ENCODE measurements at places on chromosomes 16 and 17.

DNA sequence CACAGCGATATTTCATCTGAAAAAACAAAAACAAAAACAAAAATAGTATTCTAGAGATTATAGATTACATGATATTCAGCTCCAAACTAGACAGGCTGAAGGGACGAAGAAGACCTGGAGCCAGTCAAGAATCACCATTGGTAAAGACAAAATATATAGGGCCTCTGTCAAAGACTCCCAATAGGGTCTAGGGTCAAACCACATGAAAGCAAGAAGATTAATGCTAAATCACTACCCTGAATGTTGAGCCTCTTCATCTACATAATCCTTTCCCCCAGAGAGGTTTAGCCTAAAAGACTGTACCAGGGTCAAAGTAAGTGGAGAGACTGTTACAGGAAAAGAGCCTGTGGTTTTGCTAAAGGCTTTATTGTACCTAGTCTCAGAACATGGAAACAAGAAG lies 10.8 kb upstream of the NME1 start:
- DNase-seq: no peak

DNA sequence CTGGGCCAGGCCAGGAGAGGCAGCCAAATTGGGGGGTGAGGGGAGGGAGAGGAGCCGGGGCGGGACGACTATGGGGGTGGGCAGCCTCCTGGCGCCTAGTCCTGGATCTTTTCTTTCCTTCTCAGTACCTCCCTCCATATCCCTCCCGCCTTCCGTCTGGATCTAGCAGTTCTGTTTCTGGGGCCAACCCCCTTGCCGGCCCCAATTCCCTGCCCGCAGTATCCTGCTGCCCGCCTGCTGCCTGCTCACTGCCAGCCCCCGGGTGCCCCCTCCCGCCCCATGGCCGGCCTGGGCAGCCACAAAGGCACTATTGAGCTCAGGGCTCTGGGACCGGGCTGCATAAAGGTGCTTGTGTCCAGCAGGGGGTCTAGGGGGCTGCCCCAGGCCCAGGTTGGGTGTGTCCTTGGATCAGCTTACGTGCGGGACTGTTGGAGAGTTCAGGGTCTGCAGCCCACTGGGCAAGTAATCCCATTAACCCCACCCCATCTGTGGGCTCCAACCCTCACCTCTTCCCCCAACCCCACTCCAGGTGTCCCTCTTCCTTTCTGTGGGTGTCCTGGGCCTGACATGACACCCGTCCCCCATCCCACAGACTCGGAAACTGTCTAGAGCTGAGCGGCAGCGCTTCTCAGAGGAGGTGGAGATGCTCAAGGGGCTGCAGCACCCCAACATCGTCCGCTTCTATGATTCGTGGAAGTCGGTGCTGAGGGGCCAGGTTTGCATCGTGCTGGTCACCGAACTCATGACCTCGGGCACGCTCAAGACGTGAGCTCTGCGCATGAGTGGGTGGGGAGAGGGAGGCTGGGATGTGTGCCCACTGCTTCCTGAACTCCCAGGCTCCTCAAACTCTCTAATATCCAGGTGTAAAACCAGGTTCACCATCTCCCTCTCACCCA lies 2.0 kb downstream of the WNK4 start:
- DNase-seq: no peak

DNA sequence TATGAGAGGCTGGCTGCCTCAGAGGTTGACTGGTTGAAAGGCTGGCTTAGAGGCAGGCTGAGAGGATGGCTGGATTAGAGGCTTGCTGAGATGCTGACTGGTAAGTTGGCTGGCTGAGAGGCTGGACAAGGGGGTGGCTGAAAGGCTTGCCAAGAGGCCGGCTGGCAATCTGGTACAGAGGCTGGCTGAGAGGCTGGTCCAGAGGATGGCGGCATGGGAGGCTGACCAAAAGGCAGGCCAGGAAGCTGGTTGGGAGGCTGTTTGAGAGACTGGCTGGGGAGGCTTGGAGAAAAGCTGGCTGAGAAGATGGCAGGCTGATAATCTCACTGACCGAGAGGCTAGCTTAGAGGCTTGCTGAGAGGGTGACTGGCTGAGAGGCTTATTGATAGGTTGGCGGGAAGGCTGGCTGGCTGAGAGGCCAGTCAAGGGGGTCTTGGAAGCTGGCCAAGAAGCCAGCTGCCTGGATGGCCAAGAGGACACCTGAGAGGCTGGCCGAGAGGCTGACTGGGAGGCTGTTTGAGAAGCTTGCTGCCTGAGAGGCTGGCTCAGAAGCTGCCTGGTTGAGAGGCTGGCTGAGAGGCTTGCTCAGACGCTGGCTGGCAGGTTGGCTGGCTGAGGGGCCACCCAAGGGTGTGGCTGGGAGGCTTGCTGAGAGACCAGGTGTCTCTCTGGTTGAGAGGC lies 34.2 kb upstream of the ACSM2B start:
- DNase-seq: no peak

DNA sequence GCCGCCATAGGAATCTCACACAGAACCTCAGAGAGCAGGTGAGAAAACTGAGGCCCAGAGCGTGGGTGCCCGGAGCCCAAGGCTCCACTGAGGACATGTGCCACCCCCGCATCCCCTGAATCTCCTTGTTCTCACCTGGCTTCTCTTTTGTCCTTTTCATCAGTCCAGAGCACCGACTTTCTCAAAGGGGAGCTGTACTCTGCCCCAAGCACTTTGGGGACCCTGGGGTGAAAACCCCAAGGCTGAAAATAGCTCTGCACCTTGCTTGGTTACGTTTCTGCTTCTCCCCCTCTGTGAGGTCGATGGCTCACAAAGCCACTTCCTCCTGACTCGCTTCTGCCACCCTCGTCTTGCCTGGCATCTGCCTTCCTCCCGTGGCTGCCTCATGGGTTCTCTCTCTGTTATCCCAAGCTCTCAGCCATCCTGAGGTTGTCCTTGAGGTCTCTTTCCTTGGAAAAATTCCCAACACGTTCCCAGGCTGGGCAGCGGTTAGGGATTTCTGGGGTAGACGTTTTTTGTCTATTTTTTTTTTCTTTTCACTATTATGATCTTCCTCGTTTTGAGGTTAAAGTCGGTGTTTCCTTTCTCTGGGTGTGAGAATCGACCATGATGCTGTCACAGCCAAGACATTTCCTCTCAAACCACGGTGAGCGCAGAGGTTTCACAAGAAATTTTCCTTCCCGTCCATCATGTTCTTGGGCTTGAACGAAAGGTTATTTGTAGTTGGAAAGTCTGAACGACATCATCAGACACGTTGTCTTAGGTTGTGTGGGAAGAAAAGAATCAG lies 37.2 kb downstream of the IRF8 start:
- no peak for DNase-seq

- no peak for DNase-seq
Measured at GRCh38 chr17:76492123-76492988, 8.9 kb downstream of the RHBDF2 start.

DNA sequence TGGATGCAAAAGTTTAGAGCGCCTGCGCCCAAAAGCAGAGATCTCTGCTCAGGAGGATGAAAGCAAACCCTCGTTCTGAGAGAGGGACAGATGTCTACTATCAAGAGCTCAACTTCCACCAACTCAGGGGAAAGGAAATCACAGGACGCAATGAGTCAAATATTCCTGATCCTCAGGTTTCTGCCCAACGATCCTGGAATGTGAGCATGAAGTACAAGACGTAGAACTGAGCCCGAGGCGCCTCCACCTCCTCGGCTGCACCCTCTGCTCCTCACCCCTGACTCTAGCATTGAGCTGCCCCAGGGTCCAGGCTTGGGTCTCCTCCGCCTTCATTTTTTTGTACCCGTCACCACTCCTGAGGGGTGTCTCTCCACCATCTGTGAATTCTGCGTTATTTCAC lies 15.4 kb downstream of the IFT140 start:
- DNase-seq: no peak

- no peak for DNase-seq
Measured at GRCh38 chr16:840561-841454, 40.3 kb upstream of the GNG13 start.

- DNase-seq: peak; percentile 63
Measured at GRCh38 chr17:73347351-73347750, 35.5 kb upstream of the CDC42EP4 start.

DNA sequence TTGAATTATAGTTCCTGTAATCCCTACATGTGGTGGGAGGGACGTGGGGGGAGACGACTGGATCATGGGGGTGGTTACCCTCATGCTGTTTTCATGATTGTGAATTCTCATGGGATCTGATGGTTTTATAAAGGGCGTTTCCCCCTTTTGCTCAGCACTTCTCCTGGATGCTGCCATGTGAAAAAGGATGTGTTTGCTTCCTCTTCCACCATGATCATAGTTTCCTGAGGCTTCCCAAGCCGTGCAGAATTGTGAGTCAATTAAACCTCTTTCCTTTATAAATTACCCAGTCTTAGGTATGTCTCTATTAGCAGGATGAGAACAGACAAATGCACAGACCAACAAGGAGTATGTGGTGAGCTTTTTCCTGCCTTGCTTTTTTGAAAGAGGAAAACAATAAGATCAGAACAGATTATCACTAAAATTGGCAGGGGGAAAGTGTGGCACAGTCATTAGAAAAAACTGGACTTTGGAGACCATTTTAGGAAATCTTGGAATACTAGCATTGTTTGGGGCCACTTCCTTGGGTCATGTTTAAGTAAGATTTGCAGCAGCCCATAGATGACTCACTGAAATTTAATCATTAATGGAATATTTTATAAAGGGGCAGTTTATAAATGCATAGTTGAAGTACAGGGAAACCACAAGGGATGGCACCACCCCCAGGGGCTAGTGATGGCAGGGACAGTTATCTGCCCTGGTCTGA lies 352.8 kb downstream of the CDH13 start:
- no peak for DNase-seq

- no peak for DNase-seq
Measured at GRCh38 chr17:81339534-81340296, 44.6 kb upstream of the SLC38A10 start.
